Type B pancreatic cell (in vitro differentiated cells): ENCODE measurements at places on chromosomes 12 and 14. TPM values are rescaled to one million over a fixed set of nuclear protein-coding genes. Genes with fewer than 3 reads are reported as not detected.

GRCh38 chr14:52253503-52253902 lies 14.0 kb upstream of the PTGDR start:
- DNase-seq, result no peak
- peaks cover 4% of the 10 kb centered on the region for H3K27me3 ChIP-seq
- no peak overlapping the region for H3K27ac ChIP-seq
- H3K4me3 ChIP-seq, result no peak overlapping the region

- H3K27me3 ChIP-seq, result no peaks in the 10 kb centered on the region
- H3K36me3 ChIP-seq, result peaks cover 23% of the 10 kb centered on the region
- no peak for DNase-seq
- no peak overlapping the region for H3K27ac ChIP-seq
- H3K4me1 ChIP-seq, result peaks cover 4% of the 10 kb centered on the region
Observed at GRCh38 chr12:112029301-112029700, 16.1 kb downstream of the ERP29 start.

- H3K27me3 ChIP-seq, result no peaks in the 10 kb centered on the region
- H3K36me3 ChIP-seq, result no peaks in the 10 kb centered on the region
- H3K4me3 ChIP-seq, result no peak overlapping the region
- H3K4me1 ChIP-seq, result no peaks in the 10 kb centered on the region
Observed at GRCh38 chr12:60263161-60263560, 667.3 kb downstream of the SLC16A7 start.

DNA sequence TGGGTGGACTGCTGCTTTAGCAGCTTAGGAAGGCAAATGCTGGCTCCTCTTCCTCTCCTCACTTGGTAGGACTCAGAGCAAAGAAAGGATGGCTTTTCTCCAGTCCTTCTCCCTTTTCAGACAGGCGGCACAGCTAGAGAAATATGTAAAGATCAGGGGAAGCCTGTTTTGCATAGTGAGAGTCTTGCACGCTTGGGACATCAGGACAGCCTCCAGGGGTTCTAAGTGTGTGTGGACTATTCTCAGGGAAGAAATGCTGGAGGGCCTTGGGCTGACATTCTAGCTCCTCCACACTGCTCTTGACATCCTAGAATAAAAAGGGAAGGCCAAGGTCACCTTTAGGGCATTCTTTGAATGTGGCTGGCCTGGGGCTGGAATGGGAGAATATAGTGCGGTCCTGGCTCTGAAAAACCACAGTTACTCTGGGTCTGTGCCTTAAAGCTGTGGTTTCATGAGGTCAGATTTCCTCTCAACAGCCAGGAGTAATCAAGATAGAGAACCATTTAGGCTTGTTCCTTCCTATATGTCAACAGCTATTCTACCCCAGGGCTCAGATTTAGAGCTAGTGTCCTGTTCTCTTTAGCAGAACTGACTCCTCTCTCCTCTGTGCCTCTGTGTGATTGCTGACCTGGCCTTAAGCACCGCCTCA lies 24.3 kb downstream of the CMA1 start:
- no peaks in the 10 kb centered on the region for H3K27me3 ChIP-seq
- no peak overlapping the region for H3K4me3 ChIP-seq
- no peak for DNase-seq
- H3K27ac ChIP-seq, result no peak overlapping the region

The CEP128 gene
- total RNA-seq, result 7.4 and 17.7 TPM in 2 replicates

- no peak overlapping the region for H3K4me3 ChIP-seq
- peaks cover 28% of the 10 kb centered on the region for H3K4me1 ChIP-seq
- no peak overlapping the region for H3K27ac ChIP-seq
- no peak for DNase-seq
- peaks cover 3% of the 10 kb centered on the region for H3K36me3 ChIP-seq
Observed at GRCh38 chr14:91267965-91268437, 23.5 kb upstream of the GPR68 start.
